CD4-positive, alpha-beta T cell treated with Interleukin-21 for 1 hour (primary cell): ENCODE measurements at places on chromosomes 13 and 19.
A peak's percentile ranks its signal among the peaks of the same experiment; 100 is the strongest.

GRCh38 chr19:10852941-10853340, 4.7 kb downstream of the C19orf38 start:
- no peak for DNase-seq

GRCh38 chr13:72163678-72164077, 296.7 kb upstream of the DACH1 start:
- no peak for DNase-seq

DNA sequence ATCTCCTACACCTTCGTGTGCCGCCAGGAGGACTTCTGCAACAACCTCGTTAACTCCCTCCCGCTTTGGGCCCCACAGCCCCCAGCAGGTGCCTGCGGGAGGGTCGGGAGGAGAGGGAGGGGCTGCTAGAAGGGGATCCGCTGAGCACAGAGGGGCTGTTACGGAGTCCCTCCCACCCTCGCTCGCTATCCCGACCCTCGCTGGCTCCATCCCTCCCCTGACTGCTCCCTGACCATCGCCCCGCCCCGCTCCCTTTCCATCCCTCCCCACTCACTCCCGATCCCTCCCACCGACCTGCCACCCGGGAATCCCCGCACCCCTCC, 780 bp downstream of the CD177 start:
- no peak for DNase-seq

DNA sequence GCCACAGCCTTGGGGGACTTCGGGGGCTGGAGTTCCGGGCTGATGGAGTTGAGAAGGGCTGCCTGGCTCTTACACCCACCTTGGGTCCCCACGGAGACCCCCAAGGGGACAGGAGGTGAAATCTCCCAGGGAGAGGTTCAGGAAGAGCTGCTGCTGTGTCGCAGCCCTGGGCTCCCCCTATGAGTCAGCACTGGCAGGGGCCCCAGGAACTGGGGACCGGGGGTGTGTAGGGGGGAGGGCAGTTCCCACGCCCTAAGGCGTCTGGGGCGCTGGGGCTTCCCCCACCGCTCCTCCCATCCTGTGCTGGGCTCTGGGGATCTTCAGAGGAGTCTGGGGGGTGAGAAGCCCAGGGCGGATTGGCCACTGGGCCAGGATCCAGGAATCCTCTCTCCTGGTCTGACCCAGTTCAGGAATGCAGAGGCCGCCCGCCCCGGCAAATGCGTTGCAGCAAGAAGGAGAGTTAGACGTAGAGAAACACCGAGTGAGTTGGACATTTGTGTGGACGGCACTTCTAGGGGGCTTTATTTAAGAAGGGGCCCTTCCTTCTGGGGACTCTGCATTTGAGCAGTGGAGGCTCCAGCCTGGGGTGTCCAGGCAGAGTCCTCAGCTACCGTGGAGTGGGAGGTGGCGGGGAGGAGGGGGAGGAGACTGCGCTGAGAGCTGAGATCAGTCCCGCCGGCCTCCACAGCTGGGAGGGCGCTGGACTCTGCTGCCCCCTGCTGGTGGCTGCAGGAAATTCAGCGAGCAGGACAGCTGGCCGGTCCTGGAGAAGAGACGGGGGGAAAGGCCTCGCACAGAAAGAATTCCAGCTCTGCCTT, 15.0 kb upstream of the NANOS3 start:
- peak; percentile 92 for DNase-seq

DNA sequence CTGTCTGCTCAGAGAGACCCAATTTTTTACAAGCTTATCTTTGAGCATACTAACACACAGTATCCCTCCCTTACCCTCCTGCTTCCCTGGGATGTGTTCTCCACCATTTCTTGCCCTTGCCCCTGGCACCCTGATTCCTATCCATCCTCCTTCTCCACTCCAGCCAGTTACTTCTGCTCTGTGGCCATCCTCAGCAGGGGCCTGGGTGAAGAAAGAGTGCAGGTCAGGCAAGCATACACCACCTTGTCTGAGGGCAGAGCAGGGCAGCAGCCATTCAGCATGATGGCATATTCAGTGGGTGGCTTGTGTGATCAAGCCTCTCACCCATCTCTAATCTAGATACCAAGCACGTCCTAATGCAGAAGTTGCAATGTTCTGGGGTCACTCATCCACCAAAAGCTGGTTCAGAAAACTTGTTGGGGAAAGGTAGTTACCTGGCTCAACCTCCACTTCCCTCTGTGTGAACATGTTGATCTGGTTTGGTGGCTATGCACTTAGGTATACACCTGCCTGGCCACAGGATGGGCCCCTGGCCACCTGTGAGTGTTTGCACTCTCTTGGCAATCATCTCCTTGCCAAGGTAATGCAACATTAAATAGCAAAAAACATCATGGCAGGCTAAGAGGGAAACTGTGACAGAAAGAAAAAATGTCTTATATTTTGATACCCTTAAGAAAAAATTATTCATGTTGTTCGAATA, 900.3 kb upstream of the MIR17HG start:
- DNase-seq: no peak

DNA sequence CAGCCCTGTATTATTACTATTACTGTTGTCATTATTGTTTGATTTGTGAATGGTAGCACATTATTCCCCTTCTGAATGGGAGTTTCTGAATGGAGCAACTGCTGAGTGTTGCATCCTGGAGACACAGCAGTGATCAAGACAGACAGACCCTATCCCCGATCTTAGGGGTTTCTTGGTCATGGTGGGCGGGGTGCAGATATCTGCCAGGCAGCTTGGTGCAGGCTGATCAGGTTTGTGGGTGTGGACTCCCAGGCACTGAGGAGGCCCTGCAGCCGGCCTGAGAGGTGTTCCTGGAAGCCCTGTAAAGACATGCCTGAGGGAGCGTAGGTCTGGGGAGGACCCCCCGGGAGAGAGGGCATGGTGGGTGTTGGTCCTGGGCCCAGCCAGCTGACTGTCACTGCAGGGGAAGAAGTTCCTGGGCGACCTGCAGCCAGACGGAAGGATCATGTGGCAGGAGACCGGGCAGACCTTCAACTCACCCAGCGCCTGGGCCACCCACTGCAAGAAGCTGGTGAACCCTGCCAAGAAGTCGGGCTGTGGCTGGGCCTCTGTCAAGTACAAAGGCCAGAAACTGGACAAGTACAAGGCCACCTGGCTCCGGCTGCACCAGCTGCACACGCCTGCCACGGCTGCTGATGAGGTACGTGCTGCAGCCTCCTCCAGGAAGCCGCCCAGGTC, 2.1 kb downstream of the MPND start:
- no peak for DNase-seq

GRCh38 chr13:35723053-35723461, 246.6 kb upstream of the MAB21L1 start:
- no peak for DNase-seq

DNA sequence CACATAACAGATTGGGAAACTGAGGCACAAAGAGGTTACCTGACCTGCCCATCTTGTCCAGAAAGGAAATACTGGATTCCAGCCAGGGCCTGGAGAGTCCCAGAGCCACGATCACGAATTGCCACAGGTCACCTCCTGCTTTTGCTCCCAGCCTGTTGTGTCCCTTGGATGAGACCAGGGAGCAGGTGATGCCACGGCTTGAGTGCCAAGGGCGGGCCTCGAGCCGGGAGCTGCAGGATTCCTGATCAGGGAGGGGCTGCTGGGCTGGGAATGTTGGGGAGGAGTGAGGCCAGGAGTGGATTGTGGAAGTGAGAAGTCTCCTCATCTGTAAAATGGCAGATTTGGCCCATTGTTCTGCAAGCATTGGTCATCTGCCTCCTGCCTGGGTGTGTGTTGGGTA, 29.4 kb downstream of the DNM2 start:
- DNase-seq: no peak
